Brain pericyte (primary cell): ENCODE measurements at places on chromosomes 7 and 10.

GRCh38 chr10:7314170-7314569 is 96.7 kb downstream of the SFMBT2 start:
- no peak for DNase-seq

- DNase-seq: no peak
Measured at GRCh38 chr7:2473496-2474180, 2.6 kb downstream of the GRIFIN start.

DNA sequence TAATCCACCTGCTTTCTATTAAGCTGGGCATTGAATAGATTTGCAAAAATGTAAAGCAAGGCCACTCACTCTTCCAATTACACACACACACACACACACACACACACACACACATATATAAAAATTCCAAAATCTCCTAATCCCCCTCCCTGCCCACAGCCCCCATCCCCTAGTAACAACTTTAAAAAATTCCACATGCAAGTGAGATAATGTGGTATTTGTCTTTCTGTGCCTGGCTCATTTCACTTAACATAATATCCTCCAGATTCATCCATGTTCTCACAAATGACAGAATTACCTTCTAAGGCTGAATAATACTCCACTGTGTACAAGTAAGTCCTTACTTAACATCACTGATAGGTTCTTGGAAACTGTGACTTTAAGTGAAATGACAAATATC is 24.2 kb downstream of the SH2D4B start:
- no peak for DNase-seq

GRCh38 chr7:74619235-74619860 is 38.2 kb upstream of the GTF2I start:
- DNase-seq: no peak

DNA sequence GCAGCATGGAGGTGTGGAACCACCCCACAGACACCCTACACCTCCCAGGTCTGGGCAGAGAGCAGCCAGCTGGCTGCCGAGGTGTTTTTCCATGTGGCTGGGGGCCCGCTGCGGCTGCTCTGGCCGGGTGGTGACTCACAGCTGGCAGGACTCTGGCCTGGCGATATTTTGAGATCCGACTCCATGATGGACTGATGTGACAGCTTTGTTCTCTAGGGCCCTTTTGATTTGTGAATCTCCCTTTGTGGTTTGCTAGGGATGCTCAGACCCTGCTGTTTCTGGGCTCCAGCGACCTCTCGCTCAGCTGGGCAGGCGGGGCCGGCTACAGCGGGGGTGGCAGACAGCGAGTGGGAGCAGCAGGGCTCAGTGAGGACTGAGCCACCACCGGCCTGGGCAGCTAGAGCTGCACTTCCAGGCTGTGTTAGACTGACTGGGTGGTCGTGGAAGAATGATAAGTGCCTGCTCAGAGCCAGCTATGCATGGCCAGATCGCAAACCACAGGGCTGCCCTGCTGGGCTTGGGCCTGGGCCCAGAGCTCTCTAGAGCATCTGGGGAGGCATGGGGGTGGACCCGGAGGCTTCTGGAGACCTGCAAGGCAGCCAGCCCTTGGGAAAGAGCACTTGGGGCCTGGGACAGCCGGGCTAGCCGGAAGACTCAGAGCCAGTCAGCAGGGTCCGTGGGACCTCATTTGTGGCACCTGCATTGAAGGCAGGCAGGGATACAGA is 46.2 kb upstream of the GDF10 start:
- DNase-seq: no peak

DNA sequence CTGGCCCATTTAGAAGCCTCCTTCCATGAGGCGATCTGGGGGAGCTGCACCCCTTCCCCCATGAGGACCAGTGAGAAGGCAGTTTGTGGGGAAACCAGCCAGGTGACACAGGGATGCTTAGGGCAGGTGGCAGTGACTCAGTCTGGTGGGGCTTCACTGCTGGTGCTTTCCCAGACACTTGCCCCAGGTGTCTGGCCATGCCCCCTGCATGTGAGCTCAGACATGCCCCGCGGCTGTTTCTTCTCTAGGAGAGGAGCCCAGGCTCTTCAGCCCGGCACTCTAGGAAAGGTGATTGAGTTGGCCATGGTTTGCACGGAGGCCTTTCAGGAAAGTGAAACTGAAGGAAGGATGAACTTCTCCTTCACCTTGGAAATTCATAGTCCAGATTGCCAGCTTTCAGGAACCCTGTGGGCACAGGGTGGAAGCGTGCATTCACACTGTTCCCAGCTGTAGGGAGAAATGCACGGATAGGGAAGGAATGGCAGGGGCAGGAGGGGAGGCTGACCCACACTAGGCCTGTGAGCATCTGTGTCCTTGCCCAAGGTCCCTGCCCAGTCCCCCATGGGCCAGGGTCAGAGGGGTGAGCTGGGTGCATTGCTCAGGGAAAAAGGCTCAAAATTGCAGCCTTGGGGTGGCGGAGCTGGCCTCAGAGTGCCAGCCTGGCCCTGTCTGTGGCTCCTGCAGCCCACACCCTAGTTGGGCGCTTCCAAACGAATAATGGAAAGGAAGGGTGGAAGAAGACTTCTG is 359.1 kb downstream of the GLRX3 start:
- DNase-seq: no peak
